ENCODE measurements at places on chromosomes 11 and 22.

DNA sequence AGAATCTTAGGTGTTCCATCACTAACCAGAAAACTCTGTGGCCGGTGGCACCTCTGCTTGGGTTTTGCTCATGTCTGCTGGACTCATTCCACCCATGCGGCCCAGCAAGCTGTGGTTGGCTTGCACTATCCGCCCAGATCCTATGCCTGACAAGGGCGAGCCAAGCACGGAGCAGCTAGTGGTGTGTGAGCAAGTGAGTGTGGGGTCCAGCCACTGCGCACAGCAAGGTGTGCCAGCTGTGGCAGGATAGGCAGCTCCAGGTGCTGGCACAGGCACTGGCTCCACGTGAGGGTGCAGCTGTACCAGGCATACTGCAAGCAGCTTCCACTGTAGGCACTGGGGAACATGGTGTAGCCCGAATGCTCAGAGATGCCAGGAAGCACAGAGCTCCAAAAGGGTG lies 813.7 kb upstream of the CNTN5 start:
- no peak for DNase-seq

- no peak for DNase-seq
These were observed 30.1 kb upstream of the NOX4 start for GRCh38 chr11:89521294-89521693.

DNA sequence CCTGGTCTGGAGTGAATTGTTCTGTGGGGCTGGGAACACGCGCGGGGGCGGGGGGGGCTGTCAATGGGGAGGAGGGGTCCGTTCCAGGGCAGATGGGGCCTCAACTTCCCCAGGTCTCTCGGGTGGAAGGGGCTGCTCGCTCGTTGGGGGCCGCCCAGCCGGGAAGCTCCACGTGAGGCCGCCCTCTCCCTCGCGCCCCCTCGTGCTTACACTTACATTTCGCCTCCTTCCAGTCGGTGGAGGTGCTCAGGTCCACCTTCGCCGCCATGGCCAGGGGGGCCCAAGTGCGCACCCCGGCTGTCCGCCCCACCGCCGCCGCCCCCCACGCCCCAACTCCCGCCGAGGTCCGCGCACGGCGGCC lies 452 bp downstream of the MACROD1 start:
- no peak for DNase-seq

DNA sequence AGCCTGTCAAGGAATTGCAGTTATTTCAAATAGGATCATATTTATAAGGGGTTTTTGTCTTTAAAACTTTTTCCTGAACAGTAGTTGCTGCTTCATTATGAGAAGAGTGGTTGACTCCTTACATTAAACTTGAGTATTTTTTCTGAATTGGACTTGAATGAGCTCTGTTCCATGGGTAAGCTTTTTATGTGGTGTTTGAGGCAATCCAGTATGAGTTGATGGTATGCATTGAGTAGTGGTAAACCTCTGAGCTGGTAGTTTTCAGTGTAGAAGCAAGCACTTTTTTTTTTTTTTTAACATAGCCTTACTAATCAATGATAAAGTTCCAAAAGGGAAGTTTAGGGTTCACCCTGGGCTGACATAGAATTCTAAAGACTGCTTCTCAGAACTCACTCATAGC lies 3.4 kb downstream of the KMT2A start:
- DNase-seq = no peak

DNA sequence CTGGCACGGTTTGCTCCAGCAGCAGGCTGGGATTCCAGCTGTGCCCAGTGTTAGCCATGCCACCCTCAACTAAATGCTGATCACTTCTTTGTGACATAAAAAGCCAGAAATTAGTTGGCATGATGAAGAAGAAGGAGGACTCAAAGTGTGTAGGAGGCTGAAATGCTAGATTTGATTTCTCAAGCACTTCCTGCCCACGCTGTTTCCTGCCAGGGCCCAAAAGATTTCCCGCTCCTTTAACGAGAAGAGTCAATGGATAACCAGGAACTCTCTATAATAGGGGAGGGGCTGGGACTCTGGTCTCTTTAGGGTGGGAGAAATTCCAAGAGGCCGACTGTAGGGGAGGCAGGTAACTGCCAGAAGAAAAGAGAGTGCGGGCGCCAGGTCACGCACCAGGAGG lies 26.4 kb downstream of the APOL3 start:
- DNase-seq = peak; percentile 61

DNA sequence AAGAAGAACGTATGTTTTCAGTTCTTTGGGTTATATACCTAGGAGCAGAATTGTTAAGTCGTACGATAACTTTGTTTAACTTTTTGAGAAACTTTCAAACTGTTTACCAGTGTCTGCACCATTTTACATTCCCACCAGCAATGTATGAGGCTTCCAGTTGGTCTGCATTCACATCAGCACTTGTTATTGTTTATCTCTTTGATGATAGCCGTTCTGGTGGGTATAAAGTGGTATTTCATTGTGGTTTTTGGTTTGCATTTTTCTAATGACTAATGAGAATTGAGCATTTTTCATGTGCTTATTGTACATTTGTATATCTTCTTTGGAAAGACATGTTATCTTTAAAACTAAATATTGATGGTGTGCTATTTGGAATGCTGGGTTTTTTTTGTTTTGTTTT lies 59.8 kb downstream of the KDM2A start:
- no peak for DNase-seq

DNA sequence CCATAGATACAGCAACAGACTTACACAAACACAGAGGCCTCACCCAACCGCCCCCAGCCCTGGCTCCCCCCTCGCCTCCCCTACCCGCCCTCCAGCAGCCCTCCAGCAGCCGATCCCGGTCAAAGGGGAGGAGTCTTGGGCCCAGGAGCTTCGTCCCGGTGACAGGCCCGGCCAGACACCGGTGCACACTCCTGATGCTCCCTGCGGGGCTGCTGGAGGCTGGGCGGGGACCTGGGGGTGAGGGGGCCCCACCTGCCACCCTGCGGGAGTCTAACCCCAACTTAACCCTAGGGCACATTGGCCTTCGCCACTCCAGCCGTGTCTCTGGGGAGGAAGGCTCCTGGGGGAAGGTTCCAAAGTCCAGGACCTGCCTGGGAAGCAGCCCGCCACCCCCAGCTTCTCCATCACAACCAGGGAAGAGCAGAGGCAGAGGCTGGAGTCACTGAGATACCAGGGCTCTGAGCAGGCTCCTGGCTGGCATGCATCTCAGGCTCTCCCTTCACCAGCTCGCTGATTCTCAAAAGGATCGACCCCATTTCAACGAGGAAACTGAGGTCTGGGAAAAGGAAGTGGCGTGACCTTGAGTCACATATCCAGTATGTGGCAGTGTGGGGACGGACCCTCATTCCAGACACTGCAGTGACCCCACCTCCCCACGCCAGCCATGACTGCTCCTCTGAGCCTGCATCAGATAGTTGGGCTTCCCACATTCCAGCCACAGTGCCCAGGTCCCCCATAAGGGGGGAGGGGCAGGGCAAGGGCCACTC lies 14.4 kb downstream of the BCL9L start:
- DNase-seq = no peak

GRCh38 chr11:49851971-49852389 lies 100.2 kb upstream of the OR4C13 start:
- DNase-seq = no peak

GRCh38 chr11:64230985-64231365 lies 627 bp downstream of the DNAJC4 start:
- DNase-seq = no peak
